ENCODE measurements at places on chromosomes 1 and 21.
A peak's percentile ranks its signal among the peaks of the same experiment; 100 is the strongest.

- DNase-seq, result peak; percentile 1
These were observed 111.8 kb upstream of the PRMT6 start for GRCh38 chr1:106944721-106945120.

DNA sequence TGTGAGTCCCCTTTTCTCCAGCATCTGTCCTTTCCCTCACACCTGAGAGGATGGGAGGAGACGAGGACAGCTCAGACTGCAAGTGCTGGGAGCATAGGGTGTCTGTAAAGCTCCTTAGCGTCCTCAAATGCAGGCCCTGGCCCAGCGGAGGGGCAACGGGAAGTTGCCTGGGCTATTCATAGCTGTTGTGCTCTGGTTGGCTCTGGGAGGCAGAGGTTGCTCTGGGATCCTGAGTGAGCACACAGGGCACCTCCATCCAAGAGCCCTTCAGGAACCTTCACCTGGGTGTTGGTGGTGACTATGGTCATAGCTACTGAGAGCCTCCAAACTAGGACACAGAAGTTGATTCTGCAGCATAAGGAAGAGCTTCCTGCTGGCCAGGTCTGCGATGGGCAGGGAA lies 2.6 kb downstream of the PADI1 start:
- DNase-seq, result no peak

DNA sequence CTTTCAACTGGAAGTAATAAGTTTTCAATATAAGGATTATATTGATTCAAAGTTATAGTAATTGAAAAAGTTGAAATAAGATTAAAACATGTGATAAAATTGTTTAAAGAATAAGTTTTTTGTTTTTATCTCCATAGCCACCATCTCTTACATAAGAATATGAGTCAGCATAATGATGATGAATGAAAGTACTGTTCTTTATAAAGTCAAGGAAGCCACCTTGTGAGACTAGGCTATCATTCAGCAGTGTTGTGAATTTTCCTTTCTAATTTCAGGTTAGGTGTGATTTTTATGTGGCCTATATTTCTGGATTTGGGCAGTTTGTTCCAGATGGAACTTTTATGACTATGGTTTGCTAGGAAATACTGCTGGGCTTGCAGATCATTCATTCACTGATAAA lies 22.4 kb upstream of the ASB17 start:
- DNase-seq, result no peak

- no peak for DNase-seq
These were observed 620.5 kb upstream of the PKN2 start for GRCh38 chr1:88063605-88064004.

DNA sequence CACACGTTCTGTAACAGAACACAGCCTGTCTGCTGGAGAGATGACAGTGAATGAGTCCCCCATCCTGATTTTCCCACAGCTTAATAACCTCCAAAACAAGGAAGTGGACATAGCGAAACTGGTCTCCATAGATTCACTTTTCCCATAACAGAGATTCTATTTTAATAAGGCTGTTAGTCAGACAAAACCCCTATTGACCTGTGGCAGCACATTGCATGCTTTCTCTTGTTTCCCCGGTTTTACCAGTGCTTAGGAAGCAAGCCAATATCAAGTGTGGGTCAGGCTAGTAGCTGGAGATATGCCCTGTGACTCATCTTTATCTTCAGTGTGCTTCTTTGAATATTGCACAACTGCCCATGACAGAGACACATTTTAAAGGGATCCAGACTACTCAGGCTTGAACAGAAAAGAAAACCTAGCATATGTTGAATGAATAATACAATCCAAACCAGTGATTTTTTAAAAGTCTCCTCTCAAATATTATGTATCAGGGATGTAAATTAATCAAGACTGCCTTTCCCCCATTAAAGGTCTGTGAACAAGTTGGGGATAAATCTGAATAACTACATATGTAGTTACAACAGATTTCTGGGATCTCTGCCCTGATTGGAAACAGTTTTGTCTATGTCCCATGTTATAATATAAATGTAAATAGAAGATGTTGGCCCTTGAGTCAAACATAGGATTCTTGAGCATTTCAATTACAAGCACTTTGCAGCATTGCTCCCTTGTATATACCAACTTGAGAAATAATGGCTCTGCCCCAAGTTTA lies 11.9 kb upstream of the CLDN8 start:
- no peak for DNase-seq

DNA sequence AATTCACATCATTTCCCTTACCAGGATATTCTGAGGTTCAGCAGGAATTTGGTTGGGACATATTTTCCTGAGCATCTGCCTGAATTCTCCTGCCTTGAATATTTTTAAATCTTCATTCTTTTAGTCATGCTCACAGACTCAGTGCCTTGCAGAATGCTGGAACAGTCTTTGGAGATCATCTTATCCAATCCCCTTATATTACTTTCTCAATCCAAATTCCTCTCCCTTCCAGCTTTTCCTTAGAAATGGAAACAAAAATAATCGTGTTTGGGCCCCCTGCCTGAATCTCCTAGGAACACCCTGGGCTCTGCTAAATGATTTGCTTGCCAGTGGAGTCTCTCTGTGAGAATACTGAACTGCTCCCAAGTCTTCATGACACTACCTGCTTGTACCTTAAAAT lies 38.4 kb downstream of the LHX8 start:
- DNase-seq, result no peak

DNA sequence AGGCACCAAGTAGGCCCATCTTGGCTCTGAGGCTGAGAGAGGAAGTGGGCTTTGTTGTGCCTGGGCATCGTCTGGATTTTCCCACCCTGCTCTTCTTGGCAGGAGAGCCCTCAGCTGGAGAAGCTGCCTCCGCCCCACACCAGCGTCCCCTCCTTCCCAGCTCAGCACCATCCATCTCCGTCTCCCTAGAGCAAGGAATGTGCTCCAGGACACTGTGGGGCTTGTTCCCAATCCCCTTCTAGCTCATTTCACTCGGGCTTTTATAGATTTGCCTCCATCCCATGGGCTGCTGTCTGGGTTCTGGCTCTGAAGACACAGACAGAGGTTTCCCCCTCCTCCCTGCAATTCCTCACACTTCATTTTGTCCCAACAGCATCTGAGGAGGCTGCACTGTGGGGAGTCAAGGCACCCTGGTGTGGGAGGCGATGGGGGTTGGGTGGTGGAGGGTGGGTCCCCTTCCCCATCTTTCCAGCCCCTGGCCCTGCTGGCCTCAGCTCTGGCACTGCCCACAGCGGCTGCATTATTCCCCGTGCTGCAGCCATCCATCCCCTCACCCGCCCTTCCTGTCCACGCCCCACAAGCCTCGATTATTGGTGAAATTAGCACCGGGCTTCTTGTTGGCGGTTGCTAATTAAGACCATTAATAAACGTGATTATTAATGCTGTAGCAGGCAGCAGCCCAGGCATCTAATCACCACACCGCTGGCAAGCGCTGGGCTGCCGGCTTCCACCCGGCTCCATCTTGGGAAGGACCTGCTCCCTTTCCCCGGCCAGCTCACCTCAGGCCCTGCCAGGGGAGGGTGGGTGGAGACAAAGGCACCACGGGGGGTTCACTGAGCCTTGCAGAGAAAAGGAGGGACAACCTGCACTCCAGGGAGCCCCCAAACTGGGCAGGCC lies 21.7 kb downstream of the RHBG start:
- DNase-seq, result no peak

Data from HuH-7 (cell line).